ENCODE measurements at places on chromosomes 6 and 20. TPM values are rescaled to one million over a fixed set of nuclear protein-coding genes. Genes with fewer than 3 reads are reported as not detected.

The FLRT3 gene
- total RNA-seq, result not detected

DNA sequence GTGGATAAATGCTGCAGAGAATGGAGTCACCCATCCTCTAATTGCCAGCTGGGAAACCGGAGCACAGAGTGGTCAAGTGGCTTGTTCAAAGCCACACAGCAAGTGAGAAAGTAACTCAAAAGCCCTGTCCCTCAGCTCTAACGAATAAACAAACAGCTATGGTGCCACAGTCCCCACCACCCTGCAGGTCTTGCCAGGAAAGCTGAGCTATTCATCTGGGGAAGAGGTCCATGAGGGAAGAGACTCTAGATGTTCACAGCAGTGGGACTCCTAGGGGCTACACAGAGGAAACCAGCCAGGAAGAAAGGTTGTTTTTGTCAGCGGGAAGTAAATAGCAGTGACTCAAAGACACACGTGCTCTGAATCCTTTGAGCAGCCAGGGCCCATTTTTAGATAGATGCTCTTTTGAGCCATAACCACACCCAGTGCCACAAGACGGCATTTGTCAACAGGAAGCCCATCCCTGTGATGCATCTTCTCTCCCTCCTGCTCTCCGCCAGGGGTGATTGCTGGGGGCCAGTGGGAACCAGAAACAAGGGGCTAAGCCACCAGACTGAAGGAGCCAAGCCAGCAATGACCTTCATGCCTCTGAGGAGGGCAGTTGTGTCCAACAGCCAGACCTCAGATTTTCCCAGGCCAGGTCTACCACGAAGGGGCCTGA, 32.4 kb upstream of the TCP11 start:
- no peak for DNase-seq

- no peak for DNase-seq
These were observed 683.7 kb upstream of the ID4 start for GRCh38 chr6:19153270-19153980.

DNA sequence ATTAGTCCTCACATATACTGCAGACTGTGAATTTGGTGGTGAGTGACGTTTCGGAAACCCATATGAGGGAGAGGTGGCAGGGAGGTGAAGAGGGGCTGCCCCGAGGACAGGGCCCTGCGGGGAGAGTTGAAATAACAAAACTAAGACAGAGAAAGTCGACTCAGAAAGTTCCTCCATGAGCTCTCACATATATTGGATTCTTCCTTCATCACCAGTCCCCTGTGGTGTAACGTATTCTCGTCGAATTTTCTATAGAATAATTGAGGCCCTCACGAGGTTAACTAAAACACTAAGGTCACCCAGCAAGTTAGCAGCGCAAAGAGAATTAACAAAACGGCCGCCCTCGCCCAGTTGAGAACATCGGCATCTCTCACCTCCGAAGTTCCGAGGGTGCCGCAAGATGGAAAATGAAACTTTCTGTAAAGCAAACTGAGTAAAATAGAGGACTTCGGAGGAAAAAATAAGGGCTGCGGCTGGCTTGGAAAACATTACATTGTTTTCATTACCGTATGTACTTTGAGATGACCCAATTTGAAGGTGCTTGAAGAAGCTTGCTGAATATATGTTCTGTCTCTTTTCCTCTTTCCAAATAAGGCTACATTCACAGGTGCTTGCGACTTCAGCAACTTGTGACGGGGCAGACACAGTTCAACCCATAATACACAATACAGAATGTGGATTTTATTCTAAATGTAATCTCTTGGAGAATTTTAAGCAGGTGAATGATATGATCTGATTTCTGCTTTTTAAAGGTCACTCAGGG, 490.9 kb upstream of the JARID2 start:
- no peak for DNase-seq

The JAG1 gene
- 0.89 TPM for total RNA-seq

The APOM gene
- 4.6 TPM for total RNA-seq

- no peak for DNase-seq
These were observed 73.6 kb upstream of the AKAP12 start for GRCh38 chr6:151166180-151166579.

- peak; percentile 69 for DNase-seq
These were observed 67.4 kb upstream of the XRN2 start for GRCh38 chr20:21235484-21236445.

GRCh38 chr20:44026647-44027342, 112.1 kb downstream of the TOX2 start:
- no peak for DNase-seq

The SYTL3 gene
- 65.3 TPM for total RNA-seq

The GJA10 gene
- not detected for total RNA-seq

The BTN2A1 gene
- 45.2 TPM for total RNA-seq

- DNase-seq, result no peak
These were observed 7.4 kb downstream of the TCF21 start for GRCh38 chr6:133896344-133896721.

GRCh38 chr6:138521790-138522189, 22.5 kb upstream of the NHSL1 start:
- no peak for DNase-seq

The ZC2HC1B gene
- not detected for total RNA-seq

The POM121L2 gene
- not detected for total RNA-seq

The TMC2 gene
- total RNA-seq, result not detected

DNA sequence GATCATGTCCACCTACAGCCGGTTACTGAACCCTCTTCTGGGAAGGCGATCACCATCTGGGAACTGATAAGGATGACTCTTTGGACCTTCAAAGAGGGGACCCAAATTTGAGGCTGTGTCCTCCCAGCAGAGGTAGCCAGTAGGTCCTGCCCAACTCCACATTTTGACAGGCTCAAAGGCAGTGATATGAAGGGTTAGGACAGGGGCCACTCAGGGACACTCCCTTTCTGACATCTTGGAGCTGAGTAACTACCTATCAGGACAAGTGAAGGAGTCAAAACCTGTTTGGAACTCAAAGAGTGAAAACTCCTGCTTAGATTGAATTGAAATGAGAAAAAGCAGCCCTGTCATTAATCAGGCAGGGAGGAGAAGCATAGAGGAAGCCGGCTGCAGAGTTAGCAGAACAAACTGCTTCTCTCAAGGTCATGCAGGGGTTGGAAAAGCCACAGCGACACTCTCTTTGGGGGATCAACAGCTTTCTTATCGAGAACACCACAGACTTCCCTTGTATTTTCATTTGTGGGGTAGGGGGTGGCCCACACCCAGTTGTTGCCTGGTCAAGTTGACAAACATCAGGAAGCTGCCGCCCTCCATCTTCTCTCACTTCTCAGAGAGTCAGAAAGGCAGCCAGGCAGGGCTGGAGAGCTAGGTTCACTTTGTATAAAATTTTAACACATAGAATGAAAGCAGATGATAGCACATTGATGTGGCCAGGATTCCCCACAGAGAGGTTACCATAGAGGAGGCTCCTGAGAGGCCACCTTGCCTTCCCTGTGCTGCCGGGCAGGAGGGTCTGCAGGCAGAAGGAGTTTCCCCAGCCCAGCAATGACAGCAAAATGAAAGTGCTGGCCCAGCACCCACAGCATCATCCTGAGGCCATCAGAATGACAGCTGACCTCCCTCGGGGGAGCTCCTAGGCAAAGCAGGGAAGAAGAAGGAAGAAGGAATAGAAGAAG, 47.6 kb downstream of the AGPAT4 start:
- DNase-seq, result peak; percentile 34

- DNase-seq, result no peak
These were observed 448.5 kb downstream of the MEI4 start for GRCh38 chr6:78101387-78101786.

The TSPO2 gene
- total RNA-seq, result not detected

GRCh38 chr6:112764377-112764776, 417.2 kb downstream of the RFPL4B start:
- DNase-seq, result no peak

GRCh38 chr6:70479236-70479635, 65.9 kb downstream of the FAM135A start:
- no peak for DNase-seq

DNA sequence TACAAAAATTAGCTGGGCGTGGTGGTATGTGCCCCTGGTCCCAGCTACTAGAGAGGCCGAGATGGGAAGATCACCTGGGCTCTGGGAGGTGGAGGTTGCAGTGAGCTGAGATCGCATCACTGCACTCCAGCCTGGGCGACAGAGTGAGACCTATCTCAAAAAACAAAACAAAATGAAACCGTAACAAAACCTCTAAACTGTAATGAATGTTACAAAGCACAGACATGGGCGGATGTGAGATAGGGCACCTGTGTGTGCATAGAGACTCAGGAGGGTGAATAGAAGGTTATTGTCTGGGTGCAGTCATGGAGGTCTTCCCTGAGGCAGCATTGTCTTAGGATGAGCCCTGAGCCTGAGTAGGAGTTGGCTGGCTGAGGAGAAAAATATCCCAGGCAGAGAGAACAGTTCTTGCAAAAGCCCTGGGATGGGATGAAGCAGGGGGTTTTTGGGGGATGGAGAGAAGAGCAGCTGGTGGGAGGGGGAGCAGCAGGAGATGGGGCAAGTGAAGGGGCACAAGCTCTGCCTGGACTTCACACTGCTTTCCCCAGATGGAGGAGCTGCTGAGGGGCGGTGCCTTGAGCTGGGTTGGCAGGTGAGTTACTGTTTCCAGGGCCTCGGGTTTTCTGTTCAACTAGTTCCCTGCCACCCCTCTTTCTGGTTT, 5.2 kb downstream of the BCAS4 start:
- DNase-seq, result no peak

- no peak for DNase-seq
These were observed 2.8 kb downstream of the CITED2 start for GRCh38 chr6:139371421-139372203.

The TP53TG5 gene
- total RNA-seq, result not detected

GRCh38 chr6:157768863-157769551, 54.0 kb upstream of the SNX9 start:
- no peak for DNase-seq

DNA sequence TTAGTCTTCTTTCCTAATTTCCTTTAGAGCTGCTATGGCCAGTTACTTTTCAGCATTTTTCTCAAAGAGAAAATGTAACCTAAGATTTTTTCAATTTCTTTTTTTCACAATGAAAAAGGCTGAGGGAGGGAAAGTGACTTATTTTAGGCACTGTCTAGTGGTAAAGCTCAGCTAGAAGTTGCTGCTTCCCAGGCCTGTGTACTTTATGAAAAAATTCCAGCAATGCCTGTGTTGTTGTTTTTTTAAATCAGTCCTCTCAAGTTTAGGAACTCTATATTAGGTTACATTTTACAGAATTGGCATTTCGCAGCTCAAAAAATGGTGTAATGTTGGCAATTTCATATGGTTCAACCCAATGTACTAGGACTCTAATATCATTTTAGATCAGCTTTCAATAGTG, 269.6 kb downstream of the ARID1B start:
- no peak for DNase-seq

The ATF6B gene
- 147 TPM for total RNA-seq

DNA sequence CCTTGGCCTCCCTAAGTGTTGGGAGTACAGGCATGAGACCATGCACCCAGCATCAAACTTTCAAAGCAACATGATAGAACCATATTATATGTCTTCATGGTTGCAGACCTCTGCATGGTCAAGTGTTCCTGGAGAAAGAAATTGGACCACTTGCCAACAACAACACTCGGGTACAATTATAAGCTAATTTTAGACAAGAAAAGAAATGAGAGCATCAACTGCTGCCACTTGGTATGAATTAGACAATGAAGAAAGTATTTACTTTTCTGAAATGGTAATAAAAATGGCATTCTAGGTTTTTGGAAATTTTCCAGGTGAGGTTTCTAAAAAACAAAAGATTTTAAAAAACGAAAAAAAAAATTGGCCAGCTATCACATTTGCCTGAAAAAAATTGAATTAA, 7.7 kb upstream of the PM20D2 start:
- no peak for DNase-seq

DNA sequence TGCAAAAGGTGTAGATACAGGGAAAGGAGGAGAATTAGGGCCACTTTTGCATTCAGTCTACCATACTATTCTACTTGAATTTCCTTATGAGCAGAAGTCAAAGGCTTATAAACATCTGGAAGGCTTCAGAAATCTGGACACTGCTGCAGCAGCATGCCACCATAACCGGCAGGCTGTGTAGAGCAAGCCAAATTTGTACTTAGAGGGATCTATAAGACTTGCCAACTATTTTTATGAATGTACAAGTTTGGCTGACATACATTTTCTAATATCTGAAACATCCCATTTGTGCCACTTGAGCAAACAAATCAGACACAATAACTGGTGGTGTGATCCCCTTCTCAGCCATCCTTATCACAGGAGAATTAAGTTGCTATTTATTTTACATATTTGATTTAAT, 14.0 kb upstream of the PLCB1 start:
- no peak for DNase-seq

The EYA2 gene
- total RNA-seq, result not detected

DNA sequence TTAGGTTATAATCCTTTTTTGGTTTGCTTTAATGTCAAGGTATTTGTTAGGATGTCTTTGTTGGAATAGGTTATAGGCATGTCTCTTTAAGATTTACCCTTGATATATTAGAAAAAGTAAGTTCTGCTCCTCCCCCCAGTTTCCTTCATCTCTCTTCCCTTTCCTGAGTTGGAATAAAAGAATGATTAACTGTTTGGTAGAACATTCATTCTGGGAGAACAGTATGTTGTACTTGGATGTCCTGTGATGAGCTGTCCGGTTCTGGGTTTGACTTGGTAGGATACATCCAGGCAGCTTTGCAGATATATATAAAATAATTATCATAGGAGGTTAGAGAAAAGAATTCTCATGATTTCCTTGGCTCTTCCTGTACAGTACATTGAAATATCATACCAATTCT, 199.6 kb upstream of the RREB1 start:
- DNase-seq, result no peak

The ASXL1 gene
- total RNA-seq, result 102 TPM

- DNase-seq, result no peak
These were observed 36.7 kb downstream of the KIF6 start for GRCh38 chr6:39688494-39688893.

DNA sequence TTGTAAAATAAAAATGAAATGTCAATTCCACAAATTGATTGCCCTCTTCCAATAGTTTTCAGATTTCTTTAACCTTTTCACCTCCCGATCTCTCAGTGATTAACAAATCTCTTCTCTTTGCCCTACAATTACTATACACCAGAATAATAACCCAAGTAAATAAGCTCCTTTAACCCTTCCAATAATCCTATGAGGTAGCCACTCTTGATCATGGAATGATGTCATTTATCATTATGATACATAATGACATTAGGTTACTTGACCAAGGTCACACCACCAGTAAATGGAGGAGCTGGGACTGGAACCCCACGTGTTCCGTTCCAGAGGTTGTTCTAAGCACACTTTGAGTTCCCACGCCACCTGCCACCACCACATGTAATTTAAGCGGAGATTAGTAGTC, 54.8 kb downstream of the ADAT2 start:
- no peak for DNase-seq

- DNase-seq, result no peak
These were observed 917 bp downstream of the C6orf120 start for GRCh38 chr6:169702840-169703246.

GRCh38 chr20:36988494-36988966, 37.0 kb upstream of the SAMHD1 start:
- DNase-seq, result no peak

DNA sequence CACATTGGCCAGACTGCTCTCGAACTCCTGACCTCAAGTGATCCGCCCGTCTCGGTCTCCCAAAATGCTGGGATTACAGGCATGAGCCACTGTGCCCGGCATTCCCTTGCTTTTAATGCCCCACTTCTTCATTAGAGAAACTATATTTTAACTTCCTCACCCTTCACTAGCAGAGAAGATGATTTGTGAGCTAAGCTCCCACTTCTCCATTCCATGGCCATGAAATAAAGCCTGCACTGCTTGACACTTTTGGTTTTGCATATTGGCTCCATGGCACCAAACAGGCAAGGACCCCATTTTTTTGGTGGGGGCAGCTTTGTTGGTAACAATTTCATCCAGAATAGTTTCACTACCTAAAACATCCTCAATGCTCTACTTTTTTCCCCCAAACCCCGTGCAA, 145.3 kb downstream of the TFAP2B start:
- no peak for DNase-seq

- peak; percentile 33 for DNase-seq
These were observed 336.6 kb downstream of the QKI start for GRCh38 chr6:163751032-163751525.

Measured in activated naive CD8-positive, alpha-beta T cell treated with anti-CD3 and anti-CD28 coated beads, Interleukin-2, amount 10 ng/mL, durations not matched to agents 7 days and 5 days (primary cell).